Activated CD8-positive, alpha-beta T cell treated with anti-CD3 and anti-CD28 coated beads, Interleukin-2, amount 10 ng/mL, durations not matched to agents 7 days and 5 days (primary cell): ENCODE measurements at places on chromosomes 2 and 18. TPM values are rescaled to one million over a fixed set of nuclear protein-coding genes. Genes with fewer than 3 reads are reported as not detected.

Gene MC5R
- total RNA-seq, result not detected

Gene RND3
- not detected for total RNA-seq

Gene HOXD8
- total RNA-seq, result not detected

Gene HDHD2
- 38.3 TPM for total RNA-seq

DNA sequence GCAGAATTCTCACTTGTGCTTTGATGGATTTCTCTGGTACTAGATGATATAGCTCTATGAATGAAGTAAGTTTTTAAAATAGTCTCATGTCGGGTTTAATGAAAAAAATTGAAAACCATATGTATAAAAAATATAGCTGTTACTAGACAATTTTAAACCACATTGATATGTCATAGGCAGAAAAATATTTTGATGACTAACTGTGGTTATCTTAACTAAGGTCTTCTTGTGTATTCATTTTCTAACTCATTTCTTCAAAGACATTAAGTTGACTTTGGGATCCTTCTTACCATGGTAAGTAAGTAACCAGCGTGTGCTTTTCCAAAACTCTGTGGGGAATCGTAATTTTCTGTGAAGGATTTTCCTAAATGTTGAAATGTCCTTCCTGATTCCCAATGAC, 160.9 kb upstream of the COL3A1 start:
- DNase-seq, result no peak
- H3K27ac ChIP-seq, result no peak overlapping the region
- no peaks in the 10 kb centered on the region for H3K4me1 ChIP-seq
- no peaks in the 10 kb centered on the region for H3K27me3 ChIP-seq
- no peaks in the 10 kb centered on the region for H3K36me3 ChIP-seq

DNA sequence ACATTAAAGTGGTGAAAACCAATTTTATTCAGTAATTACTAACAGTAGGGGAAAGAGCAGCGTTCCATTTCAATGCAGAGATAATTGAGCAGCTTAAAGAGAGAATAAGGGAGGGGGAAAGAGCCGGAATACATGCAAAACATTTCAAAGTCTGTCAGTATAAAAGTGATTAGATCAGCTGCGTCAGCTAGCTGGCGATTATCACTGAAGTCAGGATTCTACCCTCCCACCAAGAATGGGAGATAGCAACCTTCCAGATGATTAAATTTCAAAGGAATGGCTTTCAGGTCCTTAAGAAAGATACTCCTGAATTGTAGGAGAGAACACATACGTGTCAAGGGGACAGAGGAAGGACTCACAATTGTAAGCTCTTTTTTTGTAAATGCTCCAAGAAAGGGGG, 2.7 kb upstream of the ZC3H6 start:
- DNase-seq, result no peak
- peaks cover 12% of the 10 kb centered on the region for H3K4me1 ChIP-seq
- H3K36me3 ChIP-seq, result peaks cover 7% of the 10 kb centered on the region

DNA sequence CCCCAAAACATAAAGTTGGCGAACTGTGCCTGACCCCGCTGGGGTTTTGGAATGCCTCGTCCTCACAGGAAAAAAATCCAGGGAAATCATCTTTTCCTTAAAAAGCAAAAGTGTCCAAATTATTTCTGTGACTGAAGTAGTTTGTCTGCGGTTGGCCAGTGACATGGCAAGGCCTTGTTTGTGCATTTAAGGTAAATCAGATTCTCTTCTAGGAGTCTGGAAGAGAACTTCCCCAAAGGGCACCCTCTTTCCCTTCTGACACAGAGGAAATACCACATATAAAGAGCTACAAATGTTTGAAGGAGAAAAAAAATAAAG, 737 bp upstream of the CYB5A start:
- H3K36me3 ChIP-seq, result peaks cover 2% of the 10 kb centered on the region
- no peak for DNase-seq
- H3K4me3 ChIP-seq, result peak overlapping the region; percentile 87
- peak overlapping the region; percentile 9 for H3K27ac ChIP-seq
- no peaks in the 10 kb centered on the region for H3K27me3 ChIP-seq
- H3K4me1 ChIP-seq, result peaks cover 13% of the 10 kb centered on the region

- no peaks in the 10 kb centered on the region for H3K36me3 ChIP-seq
- peaks cover 48% of the 10 kb centered on the region for H3K27me3 ChIP-seq
- H3K27ac ChIP-seq, result no peak overlapping the region
- no peak for DNase-seq
These were observed 7.9 kb upstream of the INHBB start for GRCh38 chr2:120338015-120338414.

DNA sequence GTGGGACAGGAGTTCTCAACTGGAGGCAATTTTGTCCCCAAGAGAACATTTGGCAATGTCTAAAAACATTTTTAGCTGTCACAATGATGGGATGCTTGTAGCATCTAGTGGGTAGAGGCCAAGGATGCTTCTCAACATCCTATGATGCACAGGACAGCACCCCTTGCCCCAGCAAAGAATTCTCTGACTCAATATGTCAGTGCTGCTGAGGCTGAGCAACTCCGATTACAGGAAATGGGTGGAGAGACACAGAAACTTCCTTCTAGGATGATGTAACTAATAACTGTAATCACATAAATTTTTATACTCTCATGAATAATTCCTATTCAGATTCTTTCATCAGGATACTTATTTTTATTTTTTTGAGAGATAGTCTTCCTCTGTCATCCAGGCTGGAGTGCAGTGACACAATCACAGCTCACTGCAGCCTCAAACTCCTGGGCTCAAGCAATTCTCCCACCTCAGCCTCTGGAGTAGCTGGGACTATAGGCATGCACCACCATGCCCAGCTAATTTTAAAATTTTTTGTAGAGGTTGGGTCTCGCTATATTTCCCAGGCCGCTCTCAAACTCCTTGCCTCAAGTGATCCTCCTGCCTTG, 120.3 kb upstream of the ACAA2 start:
- no peaks in the 10 kb centered on the region for H3K36me3 ChIP-seq
- no peak for DNase-seq
- H3K27ac ChIP-seq, result no peak overlapping the region
- peaks cover 6% of the 10 kb centered on the region for H3K27me3 ChIP-seq
- H3K4me3 ChIP-seq, result no peak overlapping the region

DNA sequence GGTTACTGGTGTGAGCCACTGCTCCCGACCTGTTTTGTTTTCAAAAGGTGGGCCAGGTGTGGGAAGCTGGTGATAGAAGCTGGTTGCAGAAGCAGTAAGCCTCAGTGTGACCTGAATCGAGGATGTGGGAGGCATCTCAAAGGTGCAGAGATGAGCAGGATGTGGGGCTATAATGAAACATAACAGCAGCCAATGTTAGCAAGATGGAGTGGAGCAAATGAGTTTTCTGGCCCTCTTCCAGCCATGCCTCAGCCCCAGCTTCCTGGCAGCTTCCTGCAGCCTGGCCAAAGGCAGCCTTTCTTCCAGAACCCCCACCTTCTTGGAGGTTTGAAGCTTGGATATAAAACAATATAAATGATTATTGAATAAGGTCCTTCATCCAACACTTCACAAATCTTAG, 184.8 kb downstream of the NCK2 start:
- peak overlapping the region; percentile 31 for H3K4me3 ChIP-seq
- peak; percentile 66 for DNase-seq
- no peaks in the 10 kb centered on the region for H3K27me3 ChIP-seq
- peak overlapping the region; percentile 92 for H3K27ac ChIP-seq

GRCh38 chr2:17850151-17850550, 28.3 kb upstream of the KCNS3 start:
- no peak for DNase-seq
- no peaks in the 10 kb centered on the region for H3K36me3 ChIP-seq
- peaks cover 7% of the 10 kb centered on the region for H3K27me3 ChIP-seq
- no peaks in the 10 kb centered on the region for H3K4me1 ChIP-seq
- no peak overlapping the region for H3K27ac ChIP-seq

- DNase-seq, result no peak
- H3K4me3 ChIP-seq, result no peak overlapping the region
- no peak overlapping the region for H3K27ac ChIP-seq
- H3K27me3 ChIP-seq, result peaks cover 8% of the 10 kb centered on the region
These were observed 56.4 kb upstream of the OTOS start for GRCh38 chr2:240196716-240197461.

DNA sequence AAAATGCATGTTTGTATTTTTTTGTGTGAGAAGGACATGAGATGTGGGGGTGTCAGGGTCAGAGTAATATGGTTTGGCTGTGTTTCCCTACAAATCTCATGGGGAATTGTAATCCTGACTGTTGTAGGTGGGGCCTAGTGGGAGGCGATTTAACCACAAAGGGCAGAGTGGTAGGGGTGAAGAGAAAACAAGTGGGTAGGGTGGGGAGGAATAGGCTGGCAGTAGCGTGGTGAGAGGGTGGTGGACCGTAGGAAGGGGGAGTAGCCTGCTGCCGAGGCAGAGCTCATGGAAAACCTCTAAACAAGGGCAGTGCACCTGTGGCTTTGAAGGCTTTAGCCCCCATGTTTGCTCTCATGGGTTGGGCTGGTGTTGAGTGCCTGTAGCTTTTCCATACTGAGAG, 152.8 kb upstream of the ZNF519 start:
- no peaks in the 10 kb centered on the region for H3K27me3 ChIP-seq
- DNase-seq, result no peak
- H3K27ac ChIP-seq, result no peak overlapping the region
- H3K36me3 ChIP-seq, result no peaks in the 10 kb centered on the region
- H3K4me1 ChIP-seq, result no peaks in the 10 kb centered on the region
- H3K4me3 ChIP-seq, result no peak overlapping the region

- no peak overlapping the region for H3K4me3 ChIP-seq
- H3K36me3 ChIP-seq, result peaks cover 55% of the 10 kb centered on the region
- no peak overlapping the region for H3K27ac ChIP-seq
- no peaks in the 10 kb centered on the region for H3K27me3 ChIP-seq
These were observed 16.0 kb upstream of the SNORC start for GRCh38 chr2:232854082-232854481.

- H3K4me3 ChIP-seq, result no peak overlapping the region
- H3K4me1 ChIP-seq, result peaks cover 5% of the 10 kb centered on the region
- H3K27me3 ChIP-seq, result no peaks in the 10 kb centered on the region
- H3K36me3 ChIP-seq, result no peaks in the 10 kb centered on the region
- no peak overlapping the region for H3K27ac ChIP-seq
These were observed 4.5 kb downstream of the PRLH start for GRCh38 chr2:237570776-237571335.

DNA sequence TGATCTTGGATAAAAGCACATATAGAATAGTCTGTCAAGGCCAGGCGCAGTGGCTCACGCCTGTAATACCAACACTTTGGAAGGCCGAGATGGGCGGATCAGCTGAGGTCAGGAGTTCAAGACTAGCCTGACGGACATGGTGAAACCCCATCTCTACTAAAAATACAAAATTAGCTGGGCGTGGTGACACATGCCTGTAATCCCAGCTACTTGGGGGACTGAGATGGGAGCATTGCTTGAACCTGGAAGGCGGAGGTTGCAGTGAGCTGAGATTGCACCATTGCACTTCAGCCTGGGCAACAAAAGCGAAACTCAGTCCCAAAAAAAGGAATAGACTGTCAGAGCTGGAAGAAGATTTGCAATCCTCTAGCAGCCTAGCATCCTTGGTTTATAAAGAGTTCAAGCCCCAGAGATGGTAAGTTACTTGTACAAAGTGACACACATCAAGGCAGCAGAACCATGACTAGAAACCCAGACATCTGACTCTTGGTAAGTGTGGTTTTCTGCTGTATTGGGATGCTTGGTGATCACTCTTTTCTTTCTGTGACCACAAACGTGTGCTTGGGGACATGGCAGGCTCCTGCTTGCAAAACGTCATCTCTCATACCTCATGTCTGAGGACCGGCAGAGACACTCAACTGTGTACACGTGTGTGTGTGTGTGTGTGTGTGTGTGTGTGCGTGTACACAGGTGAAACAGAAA, 69.0 kb downstream of the OSBPL6 start:
- DNase-seq, result no peak
- no peaks in the 10 kb centered on the region for H3K36me3 ChIP-seq
- no peak overlapping the region for H3K27ac ChIP-seq

GRCh38 chr2:96538487-96539214, 2.1 kb downstream of the ARID5A start:
- peaks cover 38% of the 10 kb centered on the region for H3K36me3 ChIP-seq
- H3K27me3 ChIP-seq, result no peaks in the 10 kb centered on the region
- peak overlapping the region; percentile 82 for H3K27ac ChIP-seq
- peak; percentile 93 for DNase-seq

GRCh38 chr18:22169889-22170420, 566 bp downstream of the GATA6 start:
- peaks cover 8% of the 10 kb centered on the region for H3K36me3 ChIP-seq
- peaks cover 80% of the 10 kb centered on the region for H3K27me3 ChIP-seq
- H3K27ac ChIP-seq, result peak overlapping the region; percentile 52
- peaks cover 32% of the 10 kb centered on the region for H3K4me1 ChIP-seq
- DNase-seq, result no peak
- H3K4me3 ChIP-seq, result peak overlapping the region; percentile 84

DNA sequence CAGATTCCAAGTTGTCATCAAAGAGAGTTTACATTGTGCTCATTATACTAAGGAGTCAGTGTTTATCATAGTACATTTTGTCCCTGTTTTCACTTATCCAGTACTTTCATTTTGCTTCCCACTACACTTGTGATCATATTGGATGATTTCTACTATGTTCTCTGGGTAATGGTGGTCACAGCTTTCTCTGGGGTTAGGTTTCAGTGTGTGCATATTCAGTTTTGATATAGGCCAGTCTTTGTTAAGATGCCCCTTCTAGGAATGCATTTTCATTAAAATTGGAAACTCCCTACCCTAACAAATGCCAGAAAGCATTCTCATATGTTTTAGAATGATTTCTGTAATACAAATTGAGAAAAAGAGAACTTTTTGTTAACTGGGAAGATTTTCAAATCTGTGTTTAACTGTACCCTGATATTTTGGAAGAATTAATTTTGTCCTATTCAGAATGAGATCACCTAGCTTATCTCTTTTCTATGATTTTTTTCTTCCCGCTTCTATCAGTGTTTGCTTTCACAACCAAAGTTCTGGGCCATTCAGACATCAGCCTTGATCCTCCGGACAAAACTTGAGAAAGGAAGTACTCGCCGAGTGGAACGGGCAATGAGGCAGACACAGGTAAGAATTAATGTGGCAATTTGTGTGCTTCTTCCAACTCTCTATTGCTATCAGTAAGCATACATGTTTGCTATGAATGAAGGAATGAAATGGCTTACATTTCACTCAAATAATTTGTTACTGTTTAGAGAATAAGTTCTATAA, 74.6 kb downstream of the TTC27 start:
- no peak overlapping the region for H3K27ac ChIP-seq
- H3K27me3 ChIP-seq, result no peaks in the 10 kb centered on the region
- H3K4me1 ChIP-seq, result peaks cover 13% of the 10 kb centered on the region
- DNase-seq, result no peak

DNA sequence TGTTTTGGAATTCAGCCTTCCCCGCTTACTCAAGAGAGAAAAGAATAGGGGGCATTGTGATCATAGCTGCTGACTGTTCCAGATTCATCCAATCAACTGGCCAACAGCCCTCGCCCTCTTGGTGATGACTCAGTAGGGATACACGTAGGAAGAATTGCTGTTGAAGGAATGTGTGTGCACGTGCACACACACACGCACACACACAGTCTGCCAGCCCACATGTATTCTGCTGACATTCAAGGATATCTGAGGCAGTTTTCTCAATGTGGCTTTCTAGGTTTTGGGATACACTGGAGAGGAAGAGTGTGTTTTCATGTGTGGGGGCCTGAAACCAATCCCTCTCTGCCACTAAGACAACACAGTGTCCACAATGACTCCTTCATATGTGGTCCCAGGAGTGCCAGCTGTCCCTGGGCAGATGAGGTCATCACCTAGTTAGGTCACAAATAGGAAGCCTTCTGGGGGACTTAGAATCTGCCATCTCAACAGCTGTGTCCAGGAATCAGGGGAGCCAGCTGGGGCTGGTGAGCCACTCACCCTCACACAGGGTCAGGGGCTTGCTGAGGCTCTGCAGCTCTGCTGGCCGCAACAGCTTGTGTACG, 352.6 kb downstream of the SS18 start:
- H3K4me3 ChIP-seq, result no peak overlapping the region
- no peaks in the 10 kb centered on the region for H3K4me1 ChIP-seq
- no peaks in the 10 kb centered on the region for H3K27me3 ChIP-seq
- H3K27ac ChIP-seq, result no peak overlapping the region
- DNase-seq, result no peak
